ENCODE measurements at places on chromosomes 13 and 19.

GRCh38 chr13:94849254-94849653, 136.9 kb upstream of the SOX21 start:
- DNase-seq: no peak

DNA sequence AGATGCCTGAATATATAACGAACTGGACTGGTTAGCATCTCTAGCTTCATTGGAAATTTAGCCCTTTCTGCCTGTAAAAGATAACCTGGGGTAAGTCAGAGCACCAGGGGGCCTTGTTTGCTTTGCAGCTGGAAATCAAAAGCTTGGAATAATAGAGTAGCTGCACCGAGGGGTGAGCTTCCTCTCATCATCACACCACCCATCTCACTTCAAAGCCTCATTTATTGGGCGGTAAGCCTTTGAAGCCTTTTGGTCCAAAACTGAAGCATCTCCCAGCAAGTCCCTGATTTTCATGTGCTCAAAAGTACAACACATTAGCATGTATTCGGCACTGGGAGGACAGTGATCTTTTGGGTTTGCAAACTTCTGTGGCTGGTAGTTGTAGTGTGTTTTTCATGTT, 405.1 kb downstream of the FOXO1 start:
- DNase-seq: no peak

DNA sequence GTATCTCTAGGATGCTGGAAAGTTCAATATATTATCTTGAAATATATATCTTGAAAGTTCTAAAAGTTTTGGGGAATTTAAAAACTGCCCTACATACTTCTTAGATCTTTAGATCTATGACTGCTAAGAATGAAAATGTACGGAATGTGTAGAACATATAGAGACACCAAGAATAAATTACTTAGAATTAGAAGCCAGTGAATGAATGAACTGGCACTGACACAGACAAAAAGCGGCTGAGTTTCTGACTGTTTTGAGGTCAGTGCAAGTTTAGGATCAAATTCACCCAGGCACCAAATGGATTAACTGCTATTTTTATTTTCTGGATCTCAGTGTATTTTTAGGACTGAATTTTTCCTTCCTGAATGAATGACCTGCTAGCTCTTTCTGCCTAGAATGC, 411.2 kb downstream of the KCTD12 start:
- no peak for DNase-seq

- DNase-seq: no peak
Observed at GRCh38 chr13:44421853-44422525, 48.4 kb downstream of the SERP2 start.

All from T follicular helper cell (primary cell).